Fibroblast of skin of left quadriceps (primary cell): ENCODE measurements at places on chromosomes 1 and 21.

- no peak for DNase-seq
Measured at GRCh38 chr1:54220004-54220811, 20.2 kb downstream of the MRPL37 start.

DNA sequence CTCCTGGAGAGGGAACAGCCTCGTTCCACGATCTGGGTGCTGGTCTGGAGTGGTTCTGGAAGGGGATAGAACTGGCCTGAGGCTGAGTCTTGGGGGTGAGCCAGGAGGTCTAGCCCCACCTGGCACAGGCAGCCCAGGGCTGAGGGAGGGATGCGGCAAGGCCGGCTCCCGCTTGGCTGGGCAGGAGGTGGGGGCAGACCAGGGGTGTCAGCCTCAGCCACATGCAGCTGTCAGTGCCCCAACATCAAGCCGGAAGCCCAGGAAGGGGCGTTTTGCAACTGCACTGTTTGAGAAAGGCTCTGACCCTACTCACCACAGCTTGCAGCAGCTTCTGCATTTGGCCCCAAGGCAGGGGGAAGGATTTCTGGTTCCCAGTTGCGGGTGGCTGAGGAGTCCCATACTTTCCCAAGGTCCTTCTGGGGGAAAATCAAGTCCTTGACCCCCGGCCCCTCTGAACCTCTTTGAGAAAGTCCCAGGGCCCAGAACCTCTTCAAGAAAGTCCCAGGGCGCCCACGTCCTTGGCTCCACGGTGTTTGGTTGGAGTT lies 2.0 kb downstream of the EFHD2 start:
- DNase-seq, result no peak

- DNase-seq, result no peak
Measured at GRCh38 chr1:27406362-27406680, 13.9 kb downstream of the GPR3 start.

DNA sequence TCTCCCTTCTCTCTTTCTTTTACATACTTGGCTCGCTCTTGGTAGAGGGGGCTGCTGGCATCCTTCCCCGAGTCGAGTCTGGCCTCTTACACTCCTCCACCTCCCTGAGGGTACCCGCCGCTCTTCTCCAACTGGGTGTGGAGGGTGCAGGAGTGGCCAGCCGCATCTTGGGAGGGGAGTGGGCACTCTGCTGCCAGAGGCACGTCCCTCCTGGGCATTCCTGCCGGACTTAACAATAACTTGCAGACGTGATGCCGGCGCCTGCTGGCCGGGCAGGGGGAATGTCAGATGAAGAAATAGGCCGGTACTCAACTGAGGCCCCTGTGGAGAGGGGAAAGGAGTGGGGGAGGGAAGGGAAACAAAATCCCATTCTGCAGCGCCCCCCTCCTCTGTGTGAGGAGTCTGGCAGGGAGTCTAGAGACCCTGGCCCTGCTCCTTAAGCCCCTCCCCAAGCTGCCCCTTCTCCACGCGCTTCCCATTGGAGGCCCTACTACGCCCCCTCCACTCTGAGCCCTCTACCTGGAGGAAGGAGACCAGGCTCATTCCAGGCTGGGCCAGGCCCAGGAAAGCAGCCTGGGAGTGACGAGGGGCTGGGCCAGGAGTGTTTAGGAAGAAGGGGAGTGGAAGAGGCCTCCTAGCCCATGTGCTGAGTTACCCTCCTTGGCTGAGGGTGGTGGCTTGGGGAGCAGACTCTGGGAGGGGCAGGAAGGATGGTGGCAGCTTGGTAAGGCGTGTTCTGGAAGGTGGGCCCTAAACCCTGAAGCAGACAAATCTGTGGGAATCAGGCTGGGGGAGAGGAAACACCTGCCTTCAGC lies 1.8 kb downstream of the ATP2B4 start:
- DNase-seq, result no peak

DNA sequence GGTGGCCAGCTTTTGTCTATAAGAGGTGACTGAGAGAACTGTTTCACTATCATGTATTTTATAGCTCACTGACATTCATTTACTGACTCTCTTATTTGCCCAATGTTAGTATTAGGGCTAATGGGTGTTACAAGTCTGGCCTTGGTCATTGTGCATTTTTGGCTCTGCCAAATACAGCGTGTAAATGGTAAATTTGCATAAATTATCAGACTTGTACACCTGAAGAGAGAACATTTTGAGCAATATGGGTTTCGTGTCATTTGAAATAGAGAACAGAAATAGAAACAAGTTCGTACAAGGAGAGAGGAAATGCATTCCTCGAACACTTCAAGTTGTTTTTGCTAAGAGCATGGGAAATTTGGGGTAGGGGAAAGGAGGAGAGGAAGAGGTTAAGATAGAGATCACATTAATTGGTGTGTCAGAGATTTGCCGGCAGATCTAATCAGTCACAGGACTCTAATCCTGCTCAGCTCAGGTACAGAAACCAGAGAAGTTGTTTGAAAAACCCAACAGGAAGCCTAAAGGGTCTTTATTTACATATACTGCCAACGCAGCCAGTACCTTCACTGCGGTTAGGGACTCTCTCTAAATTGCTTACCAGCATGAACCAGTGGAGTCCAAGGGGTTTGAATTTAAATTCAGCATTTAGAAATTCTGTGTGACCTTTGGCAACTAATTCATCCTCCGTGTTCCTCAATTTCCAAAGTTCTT lies 261.5 kb downstream of the GPATCH2 start:
- DNase-seq, result no peak

- DNase-seq, result no peak
Measured at GRCh38 chr1:106908689-106909088, 147.8 kb upstream of the PRMT6 start.

- DNase-seq, result peak; percentile 94
Measured at GRCh38 chr1:205284420-205285144, 37.0 kb downstream of the NUAK2 start.

GRCh38 chr1:37425221-37425620 lies 49.2 kb upstream of the ZC3H12A start:
- DNase-seq, result no peak

GRCh38 chr1:171550050-171550449 lies 64.7 kb downstream of the PRRC2C start:
- no peak for DNase-seq

DNA sequence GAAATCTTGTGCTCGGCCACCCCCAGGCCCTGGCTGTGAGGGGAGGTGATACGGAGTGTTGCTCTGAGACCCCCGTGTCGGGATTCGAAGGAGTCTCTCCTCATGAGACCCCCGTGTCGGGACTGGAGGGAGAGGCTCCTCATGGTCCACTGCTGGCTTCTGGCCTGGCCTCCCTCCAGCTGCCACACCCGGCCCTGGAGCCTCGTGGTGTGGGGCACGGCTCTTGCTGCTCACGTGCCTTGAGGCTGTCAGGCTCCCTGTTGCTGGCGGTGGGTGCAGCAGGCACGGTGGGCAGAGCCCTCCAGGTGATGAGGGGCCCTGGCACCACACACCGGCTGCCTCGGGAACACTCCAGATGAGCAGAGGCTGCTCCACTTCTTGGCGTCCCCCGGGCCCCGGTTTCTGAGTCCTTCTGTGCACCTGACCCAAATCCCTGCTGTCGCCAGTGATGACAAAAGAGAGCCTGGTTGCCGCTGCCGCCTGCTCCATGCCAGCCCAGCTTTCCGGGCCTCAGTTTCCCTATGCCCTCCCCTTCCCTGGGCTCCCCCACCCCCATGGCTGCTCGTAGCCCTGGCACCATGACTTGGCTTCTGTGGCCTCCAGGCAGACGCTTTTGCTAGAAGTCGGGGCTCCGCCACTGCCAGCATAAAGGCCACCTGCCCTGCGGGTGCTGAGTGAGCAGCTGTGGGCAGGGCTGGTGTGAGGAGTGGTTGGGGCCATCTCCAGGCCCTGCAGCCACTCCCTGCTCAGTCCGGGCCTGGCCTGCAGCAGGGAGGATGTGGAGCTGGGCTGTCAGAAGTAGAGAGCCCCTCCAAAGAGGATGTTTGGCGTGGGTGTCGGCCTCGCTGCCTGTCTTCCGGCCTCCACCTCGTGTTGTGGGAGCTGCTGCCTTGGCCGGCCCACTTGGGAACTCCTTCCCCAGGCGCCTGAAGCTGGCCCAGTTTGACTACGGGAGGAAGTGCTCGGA lies 11.8 kb downstream of the TMEM240 start:
- no peak for DNase-seq

- no peak for DNase-seq
Measured at GRCh38 chr1:115134231-115134630, 44.9 kb upstream of the TSPAN2 start.

- no peak for DNase-seq
Measured at GRCh38 chr1:30905916-30906620, 2.5 kb downstream of the SDC3 start.

DNA sequence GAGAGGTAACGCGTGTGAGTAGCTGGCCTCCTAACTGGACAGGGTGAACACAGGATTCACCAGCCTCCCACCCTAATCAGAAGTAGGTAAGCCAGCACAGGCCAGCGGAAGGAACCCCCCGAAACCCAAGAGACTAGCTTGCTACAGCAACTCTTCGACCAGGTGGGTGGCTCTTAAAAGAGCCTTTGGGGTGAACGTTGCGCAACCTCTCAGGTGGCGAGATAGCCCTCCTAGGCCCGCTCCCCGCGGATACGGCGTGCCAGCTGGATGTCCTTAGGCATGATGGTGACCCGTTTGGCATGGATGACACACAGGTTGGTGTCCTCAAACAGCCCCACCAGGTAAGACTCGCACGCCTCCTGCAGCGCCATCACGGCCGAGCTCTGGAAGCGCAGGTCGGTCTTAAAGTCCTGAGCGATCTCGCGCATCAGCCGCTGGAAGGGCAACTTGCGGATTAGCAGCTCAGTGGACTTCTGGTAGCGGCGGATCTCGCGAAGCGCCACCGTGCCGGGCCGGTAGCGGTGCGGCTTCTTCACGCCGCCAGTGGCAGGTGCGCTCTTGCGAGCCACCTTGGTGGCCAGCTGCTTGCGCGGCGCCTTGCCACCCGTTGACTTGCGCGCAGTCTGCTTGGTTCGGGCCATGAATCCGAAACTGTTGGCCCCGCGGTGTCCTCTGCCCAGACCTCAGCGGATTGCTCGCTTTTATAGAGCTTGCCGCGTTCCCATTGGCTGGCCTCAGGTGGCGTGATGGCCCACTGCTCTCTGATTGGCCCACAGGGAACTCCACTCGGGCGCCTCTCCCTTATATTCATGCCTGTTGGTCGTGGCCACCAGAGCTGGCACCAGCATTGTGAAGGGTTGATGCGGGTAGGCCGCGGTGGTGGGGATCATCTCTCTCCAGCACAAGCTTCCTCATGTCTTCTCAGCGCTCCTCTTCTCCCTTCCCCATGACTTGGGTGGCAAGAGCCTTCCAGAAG lies 8.3 kb upstream of the TRIM17 start:
- no peak for DNase-seq

DNA sequence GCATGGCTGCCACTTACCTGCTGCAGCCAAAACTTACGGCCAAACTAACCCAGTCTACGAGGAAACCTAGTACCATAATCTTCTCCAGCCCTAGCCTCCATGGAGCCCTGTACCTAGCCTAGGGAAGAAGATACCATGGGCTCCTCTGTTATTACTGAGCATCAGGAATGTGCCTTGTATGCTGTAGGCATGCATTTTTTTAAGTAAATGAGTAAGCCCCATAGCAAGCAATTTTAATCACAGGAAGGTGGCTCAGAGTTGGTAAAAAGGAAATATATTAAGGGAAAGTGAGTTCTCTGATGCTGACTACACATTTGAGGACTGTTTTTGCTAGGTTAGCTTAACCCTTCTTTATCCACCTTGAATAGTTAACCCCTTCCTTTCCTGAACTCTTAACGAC lies 21.2 kb downstream of the NFASC start:
- no peak for DNase-seq

GRCh38 chr1:4655674-4656532 lies 1.5 kb downstream of the AJAP1 start:
- peak; percentile 36 for DNase-seq

DNA sequence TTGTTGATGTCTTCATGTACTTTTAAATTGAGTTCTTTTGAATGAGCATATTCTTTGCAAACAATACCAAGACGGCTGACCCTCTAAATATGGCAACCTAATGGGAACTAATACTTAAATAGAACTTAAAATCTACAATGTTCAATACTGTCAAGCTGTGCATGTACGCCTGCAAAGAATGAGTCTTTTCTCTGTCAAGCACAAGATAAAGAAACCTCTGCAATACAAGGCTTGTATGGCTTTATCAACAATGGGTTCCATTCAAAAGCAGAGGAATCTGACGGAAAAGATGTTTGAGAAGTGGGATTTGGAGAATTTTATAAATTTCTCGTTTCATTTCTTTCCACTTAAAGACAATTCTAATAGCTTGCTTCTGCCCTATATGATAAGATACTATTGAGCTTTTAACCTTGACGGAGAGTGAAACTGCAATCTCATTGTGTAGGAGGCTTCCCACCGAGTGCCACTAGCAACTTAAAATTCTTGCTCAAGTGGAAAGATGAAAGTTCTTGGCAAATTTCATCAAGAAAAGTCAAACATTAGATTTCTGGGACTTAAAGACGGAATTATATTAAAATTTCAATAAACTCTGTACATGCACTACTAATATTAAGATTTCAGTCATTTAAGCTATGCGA lies 119.8 kb downstream of the RGS21 start:
- no peak for DNase-seq

GRCh38 chr1:3676581-3677470 lies 24.5 kb downstream of the TP73 start:
- DNase-seq, result no peak

GRCh38 chr1:28565726-28566125 lies 12.8 kb downstream of the TRNAU1AP start:
- no peak for DNase-seq

- DNase-seq, result peak; percentile 86
Measured at GRCh38 chr1:103220631-103221041, 112.3 kb upstream of the COL11A1 start.

DNA sequence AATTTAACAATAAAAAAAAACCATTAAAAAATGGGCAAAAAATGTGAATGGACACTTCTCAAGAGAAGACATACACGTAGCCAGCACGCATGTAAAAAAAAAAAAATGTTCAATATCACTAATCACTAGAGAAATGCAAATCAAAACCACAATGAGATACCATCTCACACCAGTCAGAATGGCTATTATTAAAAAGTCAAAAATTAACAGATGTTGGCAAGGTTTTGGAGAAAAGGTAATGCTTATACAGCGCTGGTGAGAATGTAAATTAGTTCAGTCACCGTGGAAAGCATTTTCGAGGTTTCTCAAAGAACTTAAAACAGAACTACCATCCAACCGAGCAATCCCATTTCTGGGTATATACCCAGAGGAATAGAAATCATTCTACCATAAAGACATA lies 1091.5 kb upstream of the B3GALT2 start:
- no peak for DNase-seq

DNA sequence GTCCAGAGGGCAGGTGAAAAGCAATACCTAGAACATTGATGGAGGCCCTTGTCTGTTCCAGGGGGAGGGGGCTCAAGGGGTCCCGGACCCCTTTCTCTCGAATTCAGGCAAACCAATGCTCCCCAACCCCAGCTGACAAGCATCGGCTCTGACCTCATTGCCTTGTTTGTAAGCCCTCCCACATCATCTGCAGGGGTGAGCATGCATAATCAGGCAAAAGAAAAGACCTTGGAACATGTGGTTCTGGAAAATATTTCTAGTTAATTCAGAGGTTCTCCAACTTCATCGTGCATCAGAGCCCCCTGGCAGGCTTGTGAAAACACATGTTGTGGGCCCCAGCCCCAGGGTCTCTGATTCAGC lies 231.3 kb downstream of the TOMM20 start:
- DNase-seq, result no peak
